CD8-positive, alpha-beta memory T cell (primary cell): ENCODE measurements at places on chromosomes 2 and 18.

- no peak for DNase-seq
Measured at GRCh38 chr2:83081826-83082690, 1377.0 kb downstream of the SUCLG1 start.

- no peak for DNase-seq
Measured at GRCh38 chr2:236581546-236581945, 11.9 kb downstream of the ACKR3 start.

DNA sequence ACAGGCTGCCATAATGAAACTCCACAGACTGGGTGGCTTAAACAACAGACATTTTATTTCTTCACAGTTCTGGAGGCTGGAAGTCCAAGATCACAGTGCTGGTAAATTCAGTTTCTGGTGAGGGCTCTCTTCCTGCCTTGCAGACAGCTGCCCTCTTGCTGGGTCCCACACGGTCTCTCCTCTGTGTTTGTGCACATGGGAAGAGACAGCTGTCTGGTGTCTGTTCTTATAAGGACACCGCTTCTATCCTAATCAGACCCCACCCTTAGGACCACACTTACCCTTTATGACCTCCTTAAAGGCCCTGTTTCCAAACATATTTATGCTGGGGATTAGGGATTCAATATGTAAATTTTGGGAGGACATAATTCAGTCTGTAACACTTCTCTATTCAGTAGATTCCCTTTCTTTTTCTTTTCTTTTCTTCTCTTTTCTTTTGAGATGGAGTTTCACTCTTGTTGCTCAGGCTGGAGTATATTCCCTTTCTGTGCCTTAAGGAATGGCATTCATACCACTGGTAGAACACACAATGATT lies 18.9 kb downstream of the CTIF start:
- no peak for DNase-seq

DNA sequence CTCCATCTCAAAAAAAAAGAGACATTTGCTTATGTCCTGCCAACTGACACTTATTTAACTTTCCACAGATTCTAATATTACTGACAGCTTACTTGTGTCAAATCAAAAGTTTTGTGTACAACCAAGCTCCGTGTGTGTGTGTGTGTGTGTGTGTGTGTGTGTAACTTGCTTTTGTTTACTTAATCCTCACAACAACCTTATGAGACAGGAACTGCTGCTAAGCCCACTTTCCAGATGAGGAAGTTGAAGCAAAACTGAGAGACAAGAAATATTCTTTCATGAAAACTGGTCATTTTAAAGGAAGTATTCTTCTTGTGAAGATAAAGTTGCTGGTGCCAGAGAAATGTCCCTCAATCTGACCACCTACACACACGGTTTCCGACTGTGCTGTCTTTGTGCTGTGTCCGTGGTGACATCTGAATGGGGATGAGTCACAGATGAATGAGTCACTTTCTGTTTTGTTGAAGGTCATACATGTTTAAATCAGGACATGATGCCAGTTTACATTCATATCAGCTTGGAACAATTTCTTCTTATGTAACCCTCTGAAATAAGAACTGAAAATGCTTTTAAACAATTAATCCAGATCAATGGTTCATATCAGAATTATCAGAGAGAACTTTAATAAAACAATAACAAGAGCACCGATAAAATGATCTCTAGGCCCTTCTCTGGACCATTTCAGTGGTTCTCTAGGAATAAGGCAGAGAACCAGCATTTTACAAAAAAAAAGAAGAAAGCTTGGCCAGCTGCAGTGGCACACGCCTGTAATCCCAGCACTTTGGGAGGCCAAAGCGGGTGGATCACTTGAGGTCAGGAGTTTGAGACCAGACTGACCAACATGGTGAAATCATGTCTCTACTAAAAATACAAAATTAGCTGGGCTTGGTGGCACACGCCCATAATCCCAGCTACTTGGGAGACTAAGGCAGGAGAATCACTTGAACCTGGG lies 95.5 kb downstream of the THNSL2 start:
- no peak for DNase-seq

DNA sequence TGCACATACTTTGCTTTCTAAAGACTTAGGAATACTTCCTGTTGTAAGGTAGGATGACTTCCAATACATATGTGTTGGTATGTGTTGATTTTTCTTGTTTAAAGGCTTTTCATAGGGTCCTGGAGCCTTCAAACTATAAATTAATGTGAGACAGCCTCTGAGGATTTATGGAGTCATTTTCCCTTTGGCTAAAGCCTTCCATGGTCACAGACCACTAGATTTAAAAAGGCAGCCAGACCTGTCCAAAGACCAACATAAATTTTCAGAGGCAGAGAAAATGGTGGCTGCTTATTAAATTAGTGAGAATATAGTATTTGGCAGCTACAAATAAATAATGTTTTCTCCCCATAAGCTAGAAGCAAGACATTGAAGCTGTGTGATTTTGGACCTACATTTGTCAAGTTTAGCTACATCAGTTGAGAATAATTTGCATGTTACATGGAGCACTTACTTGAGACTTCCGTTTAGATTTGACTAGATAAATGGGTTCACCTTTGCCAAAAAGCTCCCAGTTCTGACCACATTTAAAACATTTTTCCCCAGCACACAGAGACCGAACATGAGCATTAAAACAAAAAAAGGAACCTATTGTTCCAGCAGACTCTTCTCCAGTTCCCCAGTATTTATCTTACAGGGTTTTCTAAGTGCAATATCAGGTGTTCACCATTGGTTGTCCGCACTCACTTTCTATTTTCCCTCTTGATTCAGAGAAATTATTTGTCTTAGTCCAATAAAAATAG lies 402.9 kb downstream of the PARD3B start:
- no peak for DNase-seq

DNA sequence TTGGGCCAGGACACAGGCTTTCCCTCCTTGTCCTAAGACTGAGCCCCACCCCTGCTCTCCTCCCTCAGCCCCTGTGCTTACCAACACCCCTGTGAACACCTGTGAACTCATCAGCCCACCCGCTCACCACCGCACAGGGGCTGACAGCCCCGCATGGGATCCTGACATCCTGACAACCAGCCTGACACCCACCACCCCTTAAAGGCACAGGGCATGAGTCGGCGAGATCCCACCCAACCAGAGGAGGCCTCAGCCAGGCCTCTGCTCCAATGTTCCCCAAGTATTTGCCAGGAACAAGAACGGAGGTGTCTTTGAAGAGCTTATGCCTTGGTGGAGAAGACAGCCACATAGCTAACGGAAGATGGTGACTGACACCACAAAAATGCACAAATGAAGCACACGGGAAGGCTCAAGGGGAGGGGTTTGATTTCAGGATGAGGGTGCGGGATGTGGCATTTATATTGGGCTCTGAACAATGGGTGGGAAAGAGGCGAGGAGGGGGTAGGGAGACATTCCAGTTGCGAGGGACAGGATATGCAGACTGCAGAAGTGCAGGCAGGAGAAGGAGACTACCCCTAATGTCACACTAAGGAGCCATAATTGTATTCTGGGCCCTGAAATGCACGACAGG lies 11.0 kb downstream of the RAB11FIP5 start:
- DNase-seq: no peak

DNA sequence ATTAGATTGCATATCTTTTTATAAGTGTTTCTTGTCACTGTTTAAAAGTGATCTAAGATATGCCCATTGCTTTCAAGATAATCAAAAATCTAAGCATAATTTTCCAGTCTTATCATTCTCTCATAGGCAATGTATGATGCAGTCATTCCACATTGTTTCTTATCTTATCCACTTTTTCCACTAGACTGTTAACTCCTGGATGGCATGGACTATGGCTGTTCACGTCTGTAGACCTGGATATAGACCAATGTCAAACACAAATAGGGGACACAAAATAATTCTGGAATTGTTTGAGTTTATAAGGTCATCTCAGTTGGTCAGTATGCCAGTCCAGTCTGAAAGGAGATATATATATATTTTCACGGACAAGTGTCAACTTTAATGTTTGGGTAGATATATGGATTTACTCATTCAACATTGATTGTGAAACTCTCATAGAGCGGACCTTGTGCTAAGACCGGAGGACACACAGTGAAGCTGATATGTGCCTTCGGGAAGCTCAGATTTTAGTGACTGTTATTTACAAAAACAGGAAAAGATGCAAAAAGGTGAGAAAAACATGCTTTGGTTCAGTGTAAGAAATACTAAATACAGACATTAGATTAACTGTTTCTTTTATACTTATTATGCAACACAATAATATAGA lies 689.4 kb upstream of the SLC8A1 start:
- no peak for DNase-seq

DNA sequence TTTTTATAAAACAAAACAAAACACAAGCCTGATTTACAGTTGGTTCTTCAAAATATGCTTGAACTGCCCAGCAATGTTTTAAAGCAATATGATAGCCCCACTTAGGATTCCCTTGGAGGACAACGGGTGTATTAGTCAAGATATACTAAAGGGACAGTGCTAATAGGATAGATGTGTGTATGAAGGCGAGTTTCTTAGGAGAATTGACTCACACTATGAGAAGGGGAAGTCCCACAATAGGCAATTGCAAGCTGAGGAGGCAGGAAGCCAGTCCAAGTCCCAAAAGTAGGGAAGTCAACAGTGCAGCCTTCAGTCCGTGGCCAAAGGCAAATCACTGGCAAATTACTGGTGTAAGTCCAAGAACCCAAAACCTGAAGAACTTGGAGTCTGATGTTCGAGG lies 167.9 kb downstream of the CBLN2 start:
- DNase-seq: no peak

- DNase-seq: no peak
Measured at GRCh38 chr18:3115447-3116030, 102.6 kb upstream of the LPIN2 start.

GRCh38 chr2:128633501-128633900 lies 314.8 kb upstream of the HS6ST1 start:
- DNase-seq: no peak

DNA sequence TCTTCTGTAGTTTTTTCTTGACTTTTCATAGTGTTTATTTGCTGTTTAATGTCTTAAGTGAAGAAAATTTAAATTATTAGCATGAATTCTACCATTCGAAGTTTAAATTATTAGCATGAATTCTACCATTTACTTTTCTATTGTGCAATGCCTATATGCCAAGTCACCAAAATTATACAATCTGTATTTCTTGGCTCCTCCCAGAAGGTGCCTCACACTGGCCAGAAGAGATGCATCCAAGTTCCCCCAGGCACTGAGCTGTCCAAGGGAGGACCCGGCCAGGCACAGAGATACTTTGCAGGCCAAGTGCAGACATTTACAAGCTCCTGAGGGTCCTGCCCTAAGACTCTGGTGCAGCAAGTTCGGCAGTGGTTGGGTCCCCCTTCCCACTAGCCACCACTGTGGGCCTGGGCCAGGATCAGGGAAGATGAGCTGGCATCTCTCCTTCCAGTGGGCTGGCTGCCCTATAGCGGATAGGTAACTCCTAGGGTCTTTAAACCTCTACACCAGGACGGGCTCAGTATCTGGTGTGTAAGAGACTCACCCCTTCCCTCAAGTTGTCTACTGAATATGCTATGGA lies 31.3 kb downstream of the TMEM247 start:
- DNase-seq: no peak

- no peak for DNase-seq
Measured at GRCh38 chr2:128450211-128451024, 131.8 kb upstream of the HS6ST1 start.

DNA sequence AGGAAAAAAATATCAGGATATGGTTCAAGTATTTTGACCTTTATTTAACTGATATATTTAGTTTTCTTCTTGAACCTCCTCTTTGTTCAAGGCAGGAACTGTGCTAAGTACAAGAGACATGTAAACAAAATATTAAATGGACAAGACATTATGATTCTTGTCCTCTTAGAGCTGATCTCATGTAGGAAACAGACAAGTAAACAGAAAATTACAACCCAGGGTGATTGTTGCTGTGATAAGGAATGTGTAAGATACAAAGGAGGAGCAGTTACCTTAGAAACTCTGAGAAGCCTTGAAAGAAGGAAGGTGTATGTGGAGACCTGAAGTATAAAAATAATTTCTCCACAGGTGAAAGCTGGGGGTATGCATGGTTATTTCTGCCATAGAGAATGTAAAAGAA lies 12.9 kb downstream of the RBM45 start:
- no peak for DNase-seq

GRCh38 chr2:162071001-162071400 lies 3.0 kb downstream of the DPP4 start:
- DNase-seq: no peak

DNA sequence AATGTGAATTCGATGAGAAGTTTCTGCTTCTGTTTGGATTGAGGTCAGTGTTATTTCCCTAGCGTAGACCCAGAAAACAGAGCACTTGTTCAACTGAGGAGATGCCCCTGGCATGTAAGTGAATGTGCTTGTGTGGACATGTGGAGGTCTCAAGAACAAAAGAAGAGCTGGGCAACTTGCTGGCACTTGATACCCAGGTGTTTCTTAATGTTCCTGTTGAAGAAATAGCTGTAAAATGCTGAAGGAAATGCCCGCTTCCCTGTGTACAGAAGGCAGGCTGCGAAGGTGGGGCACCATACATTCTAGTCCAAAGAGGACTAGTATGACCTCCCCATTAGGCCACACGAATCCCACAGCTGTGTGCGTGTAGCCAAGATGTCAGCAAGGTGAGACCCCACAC lies 9.8 kb upstream of the LBH start:
- no peak for DNase-seq

DNA sequence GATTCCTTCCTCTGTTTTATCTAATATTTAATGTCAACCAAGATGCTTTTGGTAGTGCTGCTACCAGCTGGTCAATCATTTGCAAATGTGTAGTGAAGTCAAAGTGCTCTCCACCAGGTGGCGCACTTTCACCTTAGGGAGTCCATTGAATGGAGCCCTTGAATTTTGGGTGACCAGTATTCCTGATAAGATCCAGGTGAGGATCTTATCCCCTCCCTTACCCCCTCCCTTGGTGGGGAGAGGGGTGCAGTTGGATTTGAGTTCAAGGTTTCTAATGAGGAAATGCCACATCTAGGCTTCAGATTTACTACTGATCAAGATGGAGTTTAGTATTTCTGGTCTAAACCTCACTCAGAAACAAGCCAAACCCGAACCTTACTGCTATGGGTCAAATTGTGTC lies 12.0 kb upstream of the E2F6 start:
- DNase-seq: peak; percentile 61

- no peak for DNase-seq
Measured at GRCh38 chr2:219327719-219328118, 4.8 kb downstream of the RESP18 start.

- no peak for DNase-seq
Measured at GRCh38 chr18:394987-395362, 105.5 kb downstream of the COLEC12 start.

- no peak for DNase-seq
Measured at GRCh38 chr2:109531896-109532727, 81.7 kb downstream of the SEPTIN10 start.

- no peak for DNase-seq
Measured at GRCh38 chr2:169066897-169067296, 2.5 kb upstream of the DHRS9 start.
